ENCODE measurements at places on chromosomes 16 and 17. TPM values are rescaled to one million over a fixed set of nuclear protein-coding genes. Genes with fewer than 3 reads are reported as not detected.

DNA sequence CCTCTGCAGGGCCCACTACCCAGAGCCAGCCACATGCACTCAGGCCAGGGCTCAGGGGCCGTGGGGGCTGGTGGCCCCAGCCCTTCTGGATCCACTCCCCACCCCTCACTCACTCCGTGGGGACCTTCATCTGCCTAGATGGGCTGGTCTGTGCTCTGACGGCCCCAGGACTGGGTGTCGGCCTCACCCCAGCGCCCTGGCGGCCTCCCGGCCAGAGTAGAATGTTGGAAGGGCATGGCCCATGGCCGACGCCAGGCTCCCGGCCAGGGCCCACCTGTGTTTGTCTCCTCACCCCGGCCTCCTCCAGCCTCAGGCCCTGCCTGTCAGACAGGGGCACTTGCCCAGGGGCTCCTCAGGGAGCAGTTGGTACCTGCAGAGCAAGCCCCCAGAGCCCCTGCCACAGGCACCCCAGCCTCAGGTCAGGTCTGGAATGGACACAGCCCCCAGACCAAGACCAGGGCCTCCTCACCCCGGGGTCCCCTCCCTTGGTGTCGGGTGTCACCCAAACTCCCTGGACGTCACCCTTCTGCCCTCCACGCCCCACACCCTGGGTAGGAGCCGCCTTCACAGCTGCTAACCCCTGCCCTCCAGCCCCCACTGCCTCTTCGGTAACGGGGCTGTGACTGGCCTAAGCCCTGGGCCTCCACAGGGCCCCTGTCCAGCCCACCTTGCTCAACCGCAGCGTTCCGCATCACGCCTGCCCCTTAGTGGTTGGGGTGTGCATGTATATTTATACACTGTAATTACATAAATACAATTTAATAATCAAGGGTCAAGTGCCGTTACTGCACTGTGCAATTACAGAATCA, 3.0 kb upstream of the CDH15 start:
- H3K27me3 ChIP-seq: peaks cover 12% of the 10 kb centered on the region
- no peak overlapping the region for H3K4me3 ChIP-seq
- DNase-seq: no peak
- H3K27ac ChIP-seq: no peak overlapping the region
- H3K36me3 ChIP-seq: no peaks in the 10 kb centered on the region

The AOC3 gene
- total RNA-seq: 15.5 TPM

The TMEM235 gene
- not detected for total RNA-seq

DNA sequence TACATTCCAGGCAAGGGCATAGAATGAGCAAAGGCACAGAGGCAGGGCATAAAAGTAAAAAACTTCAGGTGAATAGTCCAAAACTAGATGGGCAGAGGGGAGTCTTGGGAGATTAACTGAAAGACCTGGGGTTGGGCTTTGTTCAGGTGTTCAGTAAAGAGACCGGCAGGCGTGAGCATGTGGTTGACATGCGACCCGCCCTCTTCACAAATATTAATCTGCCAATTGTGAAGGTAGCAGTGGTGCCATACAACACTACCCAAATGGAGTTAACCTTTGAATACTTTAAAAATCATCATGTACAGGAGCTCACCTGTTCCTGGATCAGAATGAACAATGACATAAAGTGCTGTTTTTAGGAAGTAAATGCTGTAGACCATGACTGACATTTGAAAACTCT, 225.5 kb downstream of the LGALS9B start:
- DNase-seq: no peak
- H3K4me1 ChIP-seq: no peaks in the 10 kb centered on the region
- H3K27ac ChIP-seq: no peak overlapping the region
- no peak overlapping the region for H3K4me3 ChIP-seq
- no peaks in the 10 kb centered on the region for H3K27me3 ChIP-seq

- H3K27me3 ChIP-seq: no peaks in the 10 kb centered on the region
- H3K36me3 ChIP-seq: peaks cover 26% of the 10 kb centered on the region
- peaks cover 19% of the 10 kb centered on the region for H3K4me1 ChIP-seq
- no peak for DNase-seq
Observed at GRCh38 chr16:21167360-21167759, 8.9 kb downstream of the LDAF1 start.

DNA sequence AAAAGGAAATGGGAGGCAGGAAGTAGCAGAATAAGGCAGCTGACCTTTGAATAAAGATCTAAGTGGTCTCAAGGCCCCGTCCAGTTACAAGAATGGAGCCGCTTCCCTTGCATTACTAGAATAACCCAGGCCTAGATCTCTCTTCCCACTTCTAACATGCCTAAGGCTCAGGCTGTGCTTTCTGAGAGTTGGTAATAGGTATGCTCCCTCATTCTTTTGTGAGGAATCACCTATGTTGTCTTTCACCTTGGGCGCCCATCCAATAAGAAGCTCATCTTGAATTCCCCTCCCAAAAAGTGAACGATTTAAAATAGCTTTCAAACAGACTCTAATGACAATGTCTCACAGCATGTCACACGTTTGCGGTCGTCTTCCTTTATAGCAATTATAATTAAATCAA, 101.2 kb downstream of the KCNJ2 start:
- no peaks in the 10 kb centered on the region for H3K4me1 ChIP-seq
- H3K27ac ChIP-seq: no peak overlapping the region
- H3K4me3 ChIP-seq: no peak overlapping the region
- H3K27me3 ChIP-seq: no peaks in the 10 kb centered on the region

- no peaks in the 10 kb centered on the region for H3K27me3 ChIP-seq
- no peak overlapping the region for H3K4me3 ChIP-seq
- H3K4me1 ChIP-seq: peaks cover 56% of the 10 kb centered on the region
- no peak for DNase-seq
- H3K27ac ChIP-seq: peak overlapping the region; percentile 64
Observed at GRCh38 chr17:73226556-73227172, 33.8 kb downstream of the COG1 start.

DNA sequence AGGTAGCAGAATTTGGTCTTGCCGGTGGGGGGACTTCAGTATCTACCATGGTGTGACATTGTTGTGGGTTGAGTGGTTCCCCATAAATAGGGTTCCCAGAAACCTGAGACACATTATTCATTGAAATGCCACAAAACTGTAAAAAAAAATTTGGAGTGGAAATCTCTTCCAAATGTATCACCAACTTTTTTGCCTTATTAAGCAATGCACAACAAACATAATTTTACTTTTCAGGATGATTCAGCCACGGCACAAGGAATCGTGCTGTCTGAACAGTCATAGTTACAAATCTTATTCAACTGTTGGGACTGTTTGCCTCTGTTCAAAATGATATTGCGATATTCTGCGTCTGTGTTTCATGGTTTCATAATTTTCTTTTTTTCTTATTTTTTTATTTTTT, 181.2 kb downstream of the NTN1 start:
- H3K27ac ChIP-seq: no peak overlapping the region
- no peaks in the 10 kb centered on the region for H3K36me3 ChIP-seq
- H3K27me3 ChIP-seq: peaks cover 23% of the 10 kb centered on the region
- no peak overlapping the region for H3K4me3 ChIP-seq
- H3K4me1 ChIP-seq: no peaks in the 10 kb centered on the region
- no peak for DNase-seq

The CX3CL1 gene
- 11.2 TPM for total RNA-seq

- H3K27ac ChIP-seq: no peak overlapping the region
- H3K36me3 ChIP-seq: no peaks in the 10 kb centered on the region
- no peaks in the 10 kb centered on the region for H3K4me1 ChIP-seq
Observed at GRCh38 chr16:14337303-14338191, 266.4 kb downstream of the MRTFB start.

- no peak for DNase-seq
- no peaks in the 10 kb centered on the region for H3K27me3 ChIP-seq
- H3K4me3 ChIP-seq: peak overlapping the region; percentile 56
- H3K27ac ChIP-seq: no peak overlapping the region
- no peaks in the 10 kb centered on the region for H3K36me3 ChIP-seq
- H3K4me1 ChIP-seq: peaks cover 25% of the 10 kb centered on the region
Observed at GRCh38 chr16:71626858-71627213, 852 bp downstream of the MARVELD3 start.

DNA sequence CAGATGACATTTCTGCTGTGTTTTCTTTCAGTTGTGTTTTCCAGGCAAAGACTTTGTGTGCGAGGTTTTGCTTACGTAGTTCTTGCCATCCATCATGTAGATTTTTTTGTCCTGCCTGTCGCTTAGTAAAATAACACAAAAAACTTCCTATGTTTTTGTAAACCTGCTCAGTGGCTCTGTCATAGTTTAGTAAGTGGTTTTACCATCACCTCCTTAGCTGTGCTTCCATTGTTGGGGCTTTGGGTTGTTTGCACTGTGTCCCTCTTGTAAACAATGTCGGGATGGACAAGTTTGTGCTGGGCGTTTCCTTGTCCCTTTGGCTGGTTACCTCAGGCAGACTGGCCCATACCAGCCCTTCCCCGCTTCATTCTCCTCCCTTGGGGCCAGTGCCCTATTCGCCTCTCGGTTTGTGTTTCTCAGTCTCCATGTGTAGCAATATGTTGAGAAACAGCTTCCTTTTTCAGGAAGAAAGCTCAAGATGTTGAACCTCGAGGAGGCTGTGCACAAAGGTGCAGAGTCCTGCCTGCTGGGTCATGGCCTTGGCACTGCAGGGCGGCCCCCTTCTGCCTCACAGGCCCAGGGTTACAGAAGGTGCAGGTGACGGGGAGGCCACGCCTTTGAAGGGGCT, 74.6 kb downstream of the KSR1 start:
- H3K36me3 ChIP-seq: no peaks in the 10 kb centered on the region
- DNase-seq: no peak
- no peaks in the 10 kb centered on the region for H3K27me3 ChIP-seq

- H3K4me3 ChIP-seq: peak overlapping the region; percentile 16
- DNase-seq: no peak
- H3K4me1 ChIP-seq: peaks cover 79% of the 10 kb centered on the region
- peak overlapping the region; percentile 81 for H3K27ac ChIP-seq
- H3K27me3 ChIP-seq: no peaks in the 10 kb centered on the region
- no peaks in the 10 kb centered on the region for H3K36me3 ChIP-seq
Observed at GRCh38 chr17:81039854-81040758, 5.2 kb downstream of the BAIAP2 start.

The CD19 gene
- total RNA-seq: not detected

GRCh38 chr17:17752821-17753321, 71.6 kb downstream of the RAI1 start:
- no peak for DNase-seq
- peak overlapping the region; percentile 74 for H3K4me3 ChIP-seq
- no peaks in the 10 kb centered on the region for H3K27me3 ChIP-seq
- H3K4me1 ChIP-seq: peaks cover 44% of the 10 kb centered on the region
- H3K27ac ChIP-seq: peak overlapping the region; percentile 94
- no peaks in the 10 kb centered on the region for H3K36me3 ChIP-seq

GRCh38 chr16:31483081-31483480, at the start of gene SLC5A2:
Gene SLC5A2 (plus strand): TSS chr16:31483123. CDS start chr16:31483137, 14 bp downstream.
- DNase-seq: no peak
- peaks cover 21% of the 10 kb centered on the region for H3K4me1 ChIP-seq
- peaks cover 4% of the 10 kb centered on the region for H3K36me3 ChIP-seq
- no peaks in the 10 kb centered on the region for H3K27me3 ChIP-seq
- H3K27ac ChIP-seq: peak within 1 kb of the TSS; percentile 19

DNA sequence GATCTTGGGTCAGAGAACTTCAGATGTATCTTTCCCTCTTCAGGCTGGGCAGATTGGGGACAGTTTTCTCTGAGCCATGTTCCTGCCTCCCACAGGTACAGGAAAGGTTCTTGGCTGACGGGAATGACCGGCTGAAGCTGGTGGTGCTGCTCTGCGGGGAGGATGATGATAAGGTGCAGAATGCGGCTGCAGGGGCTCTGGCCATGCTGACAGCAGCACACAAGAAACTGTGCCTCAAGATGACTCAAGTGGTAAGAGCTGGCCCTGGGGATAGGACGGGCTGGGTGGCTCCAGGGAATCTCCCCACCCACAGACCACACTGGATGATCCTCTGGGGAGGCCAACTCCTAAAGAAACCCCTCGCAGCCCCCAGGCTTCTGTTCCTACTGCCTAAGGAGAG, 10.9 kb downstream of the SLC35G3 start:
- no peak overlapping the region for H3K27ac ChIP-seq
- H3K4me3 ChIP-seq: no peak overlapping the region
- H3K27me3 ChIP-seq: peaks cover 8% of the 10 kb centered on the region
- H3K36me3 ChIP-seq: no peaks in the 10 kb centered on the region
- DNase-seq: no peak

DNA sequence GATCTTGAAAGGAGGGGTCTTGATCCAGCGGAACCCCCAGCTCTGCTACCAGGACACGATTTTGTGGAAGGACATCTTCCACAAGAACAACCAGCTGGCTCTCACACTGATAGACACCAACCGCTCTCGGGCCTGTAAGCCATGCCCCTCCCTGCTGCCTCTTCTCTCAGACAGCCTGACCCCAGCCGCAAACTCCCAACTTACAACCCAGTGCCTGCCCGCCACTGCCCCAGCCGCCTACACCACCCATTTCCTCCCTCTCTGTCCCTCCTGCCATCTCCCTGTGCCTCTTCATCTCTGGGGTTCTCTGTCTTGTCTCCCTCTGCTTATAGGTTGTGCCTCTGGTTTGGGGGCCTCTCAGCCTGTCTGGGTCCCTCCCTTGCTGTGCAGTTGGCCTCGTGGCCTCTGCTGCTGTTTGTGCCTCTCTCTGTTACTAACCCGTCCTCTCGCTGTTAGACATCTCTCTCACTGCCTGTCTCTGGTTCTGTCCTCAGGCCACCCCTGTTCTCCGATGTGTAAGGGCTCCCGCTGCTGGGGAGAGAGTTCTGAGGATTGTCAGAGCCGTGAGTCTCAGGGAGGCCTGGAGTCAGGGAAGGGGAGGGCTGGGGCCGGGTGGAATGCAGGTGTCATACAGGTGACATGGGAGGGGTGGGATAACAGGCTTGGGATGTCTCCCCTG, 9.6 kb downstream of the ERBB2 start:
- peaks cover 9% of the 10 kb centered on the region for H3K4me1 ChIP-seq
- peaks cover 17% of the 10 kb centered on the region for H3K36me3 ChIP-seq
- peak overlapping the region; percentile 13 for H3K27ac ChIP-seq
- no peak overlapping the region for H3K4me3 ChIP-seq
- H3K27me3 ChIP-seq: no peaks in the 10 kb centered on the region

DNA sequence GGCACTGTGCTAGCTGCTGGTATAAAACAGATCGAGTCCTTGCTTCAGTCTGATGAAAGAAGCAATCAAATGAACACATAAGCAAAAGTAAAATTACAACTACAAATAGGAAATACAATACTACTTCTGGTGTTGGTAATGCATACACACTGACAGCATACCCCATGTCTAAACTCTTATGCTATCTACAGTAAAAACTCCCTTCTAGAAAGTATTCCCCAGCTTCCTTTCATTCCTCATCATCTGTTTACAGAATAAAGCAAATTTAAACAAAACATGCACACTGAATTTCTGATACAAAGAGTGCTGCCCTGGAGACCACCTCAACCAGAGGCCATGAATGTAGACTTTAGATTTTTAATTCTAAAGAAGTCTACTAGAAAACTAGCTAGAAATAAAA, 109.6 kb downstream of the SSH2 start:
- no peaks in the 10 kb centered on the region for H3K36me3 ChIP-seq
- DNase-seq: no peak
- no peaks in the 10 kb centered on the region for H3K4me1 ChIP-seq

- no peaks in the 10 kb centered on the region for H3K4me1 ChIP-seq
- no peak overlapping the region for H3K4me3 ChIP-seq
- peaks cover 5% of the 10 kb centered on the region for H3K27me3 ChIP-seq
- DNase-seq: no peak
Observed at GRCh38 chr16:10191096-10191495, 8.9 kb upstream of the GRIN2A start.

- H3K27ac ChIP-seq: peak overlapping the region; percentile 19
- no peak overlapping the region for H3K4me3 ChIP-seq
- H3K36me3 ChIP-seq: no peaks in the 10 kb centered on the region
- no peak for DNase-seq
- peaks cover 50% of the 10 kb centered on the region for H3K4me1 ChIP-seq
- no peaks in the 10 kb centered on the region for H3K27me3 ChIP-seq
Observed at GRCh38 chr16:11312718-11313492, 31.8 kb upstream of the PRM1 start.

GRCh38 chr16:89266521-89267134, 49.1 kb downstream of the ZNF778 start:
- H3K36me3 ChIP-seq: peaks cover 10% of the 10 kb centered on the region
- no peak overlapping the region for H3K27ac ChIP-seq
- peaks cover 13% of the 10 kb centered on the region for H3K4me1 ChIP-seq
- DNase-seq: no peak

All from chondrocyte (in vitro differentiated cells).